ENCODE measurements at places on chromosomes 1 and 21. TPM values are rescaled to one million over a fixed set of nuclear protein-coding genes. Genes with fewer than 3 reads are reported as not detected.
A peak's percentile ranks its signal among the peaks of the same experiment; 100 is the strongest.

TCHHL1 gene
- total RNA-seq, result 0.42 TPM

PTGS2 gene
- total RNA-seq, result 35.0 TPM

- peak; percentile 73 for DNase-seq
Measured at GRCh38 chr1:19014765-19015164, 58.3 kb upstream of the IFFO2 start.

DNA sequence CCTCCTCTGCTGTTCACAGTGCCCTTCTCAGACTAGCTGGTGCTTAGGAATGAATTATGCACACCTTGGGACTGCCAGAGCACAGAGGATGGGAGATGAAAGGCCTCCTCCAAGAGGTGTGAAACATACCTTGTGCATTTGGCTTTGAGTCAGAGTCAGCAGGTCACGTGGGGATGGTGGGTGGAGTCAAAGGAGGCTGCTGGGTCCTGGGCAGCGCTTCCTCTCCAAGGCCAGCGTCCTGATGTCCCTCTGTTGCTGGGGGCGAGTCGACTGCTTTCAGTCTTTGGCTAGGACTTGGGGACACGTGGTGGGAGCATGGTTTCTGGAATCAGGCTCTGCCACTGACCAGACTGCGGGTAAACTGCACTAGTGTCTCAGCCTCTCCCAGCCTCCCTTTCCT lies 91.2 kb downstream of the AJAP1 start:
- no peak for DNase-seq

MYCL gene
- total RNA-seq, result 0.32 TPM

All from mesenteric fat pad (tissue), 1 donor.